Stimulated activated CD4-positive, alpha-beta T cell treated with anti-CD3 and anti-CD28 coated beads, Interleukin-1b, Interleukin-23, amount 100 ng/mL, for 1 hour (primary cell): ENCODE measurements at places on chromosomes 16 and 17.

GRCh38 chr17:52283872-52284271 is 125.4 kb upstream of the CA10 start:
- no peak for DNase-seq

- no peak for DNase-seq
Observed at GRCh38 chr17:61157246-61157886, 242.3 kb upstream of the TBX2 start.

DNA sequence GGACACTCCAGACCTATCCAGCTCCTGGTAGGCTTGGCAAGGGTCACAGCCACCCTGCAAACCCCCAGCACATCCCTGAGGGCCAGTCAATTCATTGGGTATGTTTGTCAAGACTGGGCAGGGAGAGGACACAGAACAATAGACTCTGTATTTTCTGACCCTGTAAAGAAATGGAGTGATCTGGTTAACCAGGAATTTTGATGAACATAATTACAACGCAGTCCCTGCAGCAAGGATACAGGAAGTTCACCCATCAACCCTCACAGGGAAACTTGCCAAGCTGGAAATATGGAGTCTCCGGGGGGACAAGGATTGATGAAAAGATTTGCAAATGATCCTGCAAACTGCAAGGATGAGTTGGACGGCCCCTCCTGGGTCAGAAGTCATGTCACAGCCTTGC is 126.1 kb upstream of the RCVRN start:
- DNase-seq, result no peak

- DNase-seq, result no peak
Observed at GRCh38 chr17:31541559-31541958, 150.1 kb downstream of the RAB11FIP4 start.

DNA sequence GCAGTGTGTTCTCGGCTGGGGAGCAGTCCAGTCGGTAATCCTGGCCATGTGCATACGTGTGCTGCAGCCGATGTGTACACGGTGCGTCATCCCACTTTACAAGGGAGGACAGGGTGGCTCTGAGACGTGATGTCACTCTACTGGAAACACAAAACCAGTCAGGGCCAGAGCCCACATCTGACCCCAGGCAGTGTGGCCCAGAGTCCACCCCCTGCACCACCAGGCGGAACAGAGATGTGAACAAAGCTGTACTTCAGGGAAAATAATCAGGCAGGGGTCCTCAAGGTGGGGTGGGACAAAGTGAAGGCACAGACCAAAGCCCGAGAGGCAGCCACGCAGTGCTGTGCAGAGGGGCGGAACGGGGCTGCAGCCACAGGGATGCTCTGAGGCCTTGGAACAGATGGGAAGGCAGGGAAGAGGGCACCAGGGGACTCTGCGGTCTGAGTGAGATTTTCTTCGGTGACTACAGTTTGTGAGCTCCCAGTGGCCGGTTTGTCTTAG is 181.5 kb downstream of the ZNF423 start:
- no peak for DNase-seq

DNA sequence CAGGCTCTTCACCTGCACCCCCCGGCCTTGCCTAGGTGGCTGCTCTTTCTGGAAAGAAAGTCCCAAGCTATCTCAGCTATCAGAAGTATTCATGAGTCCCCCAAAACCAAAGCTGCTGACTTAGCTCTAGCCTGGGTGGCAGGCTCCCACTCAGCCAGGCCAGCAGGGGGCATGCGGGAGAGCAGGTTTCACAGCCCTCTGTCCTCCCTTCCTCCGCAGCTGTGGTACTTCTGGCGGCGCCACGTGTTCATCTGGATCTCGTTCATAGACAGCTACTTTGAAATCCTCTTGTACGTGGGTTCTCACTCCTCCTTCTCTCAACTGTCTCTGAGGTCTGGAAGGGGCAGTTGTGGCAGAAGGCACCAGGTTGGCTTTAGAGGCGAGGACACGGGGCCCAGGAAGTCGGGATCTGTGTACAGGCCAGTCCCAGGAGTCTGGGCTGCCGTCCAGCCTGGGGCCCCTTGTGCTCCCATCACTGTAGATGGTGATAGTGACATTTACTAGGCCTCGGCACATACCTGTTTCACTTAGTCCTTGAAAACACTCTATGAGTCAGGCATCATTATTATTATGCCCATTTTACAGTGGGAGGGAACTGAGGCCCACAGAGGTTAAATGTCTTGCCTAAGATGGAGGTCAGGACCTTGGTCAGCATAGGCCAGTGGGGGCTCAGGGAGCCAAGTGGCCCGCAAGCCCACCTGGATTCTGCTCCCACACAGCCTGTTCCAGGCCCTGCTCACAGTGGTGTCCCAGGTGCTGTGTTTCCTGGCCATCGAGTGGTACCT is 12.9 kb downstream of the TRPV2 start:
- DNase-seq, result no peak

GRCh38 chr16:8620535-8620934 is 963 bp upstream of the METTL22 start:
- no peak for DNase-seq

DNA sequence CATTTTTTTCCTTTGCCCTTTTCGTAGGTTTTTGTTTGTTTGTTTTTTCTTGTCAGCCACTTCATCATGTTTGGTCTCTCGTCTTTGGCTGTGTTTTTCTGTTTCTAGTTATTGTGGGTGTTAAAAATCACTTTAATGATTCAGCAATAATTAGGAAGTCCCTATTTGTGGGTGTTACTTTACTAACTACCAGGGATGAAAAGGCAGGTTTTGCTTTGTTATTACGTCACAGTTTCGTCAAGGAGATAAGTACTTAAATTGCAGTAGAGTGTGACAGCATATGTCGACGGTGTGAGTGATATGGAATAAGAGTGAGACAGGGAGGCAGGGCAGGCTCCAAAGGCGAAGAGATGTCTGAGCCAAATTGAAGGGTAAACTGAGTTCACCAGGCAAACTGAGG is 479.6 kb downstream of the WWOX start:
- DNase-seq, result no peak

- no peak for DNase-seq
Observed at GRCh38 chr17:81931557-81932332, 4.2 kb upstream of the MAFG start.

DNA sequence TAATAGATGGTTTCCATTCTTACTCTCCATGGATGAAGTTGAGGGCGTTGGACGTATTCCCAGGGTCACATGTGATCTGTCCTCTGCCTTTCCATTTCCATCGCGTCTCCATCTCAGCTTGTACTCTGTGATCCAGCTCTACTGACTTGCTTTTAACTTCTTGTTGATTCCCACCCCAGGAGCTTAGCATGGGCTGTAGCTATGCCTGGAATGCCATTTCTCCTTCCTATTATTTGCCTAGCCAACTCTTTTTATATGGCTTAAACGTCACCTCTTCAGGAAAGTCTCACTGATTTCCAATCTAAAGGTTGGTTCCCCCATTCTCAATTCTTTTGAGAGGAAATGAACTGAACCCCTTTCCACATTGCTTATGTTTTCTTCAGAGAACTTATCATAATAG is 475.9 kb downstream of the XYLT1 start:
- no peak for DNase-seq

- DNase-seq, result no peak
Observed at GRCh38 chr17:10071141-10071540, 127.3 kb downstream of the GAS7 start.

DNA sequence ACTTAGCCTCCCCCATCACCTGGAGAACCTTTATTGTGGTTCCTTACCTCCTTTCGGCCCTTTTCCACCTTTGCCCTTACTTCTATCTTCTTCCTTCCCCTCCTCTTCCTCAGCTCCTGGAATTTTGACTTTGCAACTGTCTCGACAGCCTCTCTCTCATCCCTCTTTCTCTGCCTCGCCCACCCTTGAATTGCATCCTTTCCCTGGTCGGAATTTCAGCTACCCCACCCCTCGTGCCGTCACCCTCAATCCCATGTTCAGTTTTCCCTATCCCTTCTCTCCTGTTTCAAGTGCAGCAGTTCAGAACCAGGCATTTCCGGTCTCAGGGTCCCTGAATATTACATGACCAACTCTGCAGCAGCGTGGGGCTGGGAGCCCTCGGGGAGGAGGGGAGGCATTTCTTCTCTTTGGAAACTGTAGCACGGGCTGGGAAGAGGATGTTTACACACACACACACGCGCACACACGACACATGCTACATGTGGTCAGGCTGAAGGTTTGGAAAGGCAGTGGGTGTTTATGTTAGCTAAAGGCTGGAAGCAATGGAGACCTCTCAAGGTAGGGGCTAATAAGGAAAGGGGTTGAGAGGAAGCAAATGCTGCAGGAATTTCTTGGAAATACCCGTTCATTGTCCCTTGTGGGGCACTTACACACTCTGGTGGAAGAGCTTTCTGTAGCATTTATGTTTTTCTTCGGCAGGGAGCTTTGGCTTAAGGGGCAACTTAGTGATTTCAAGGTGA is 971 bp downstream of the MINK1 start:
- DNase-seq, result no peak

GRCh38 chr17:16122697-16123434 is 92.5 kb downstream of the NCOR1 start:
- DNase-seq, result no peak

- no peak for DNase-seq
Observed at GRCh38 chr16:50282010-50282538, 15.7 kb downstream of the ADCY7 start.

- no peak for DNase-seq
Observed at GRCh38 chr16:87461466-87461991, 31.3 kb downstream of the ZCCHC14 start.
